ENCODE measurements at places on chromosomes 4 and X. TPM values are rescaled to one million over a fixed set of nuclear protein-coding genes. Genes with fewer than 3 reads are reported as not detected.

DNA sequence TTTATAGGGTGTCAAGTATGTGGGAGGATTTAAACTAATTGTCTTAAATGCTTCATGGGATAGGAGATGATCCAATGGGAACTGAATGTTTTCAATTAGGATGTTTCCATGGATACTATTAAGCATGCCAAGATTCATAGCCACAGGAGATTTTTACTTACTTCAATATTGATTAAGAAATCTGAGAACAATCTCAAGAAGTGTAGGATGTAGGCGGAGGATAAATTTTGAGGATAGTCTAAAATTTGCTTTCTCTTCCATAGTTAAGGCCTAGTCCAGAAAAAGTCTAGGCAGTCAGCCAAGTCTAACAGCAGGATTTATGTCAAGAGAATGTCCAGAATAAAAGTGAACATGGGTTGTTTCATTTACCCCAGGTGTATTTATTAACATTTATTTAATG, 32.8 kb downstream of the REPS2 start:
- H3K27ac ChIP-seq = no peak overlapping the region
- no peak overlapping the region for H3K4me3 ChIP-seq
- no peaks in the 10 kb centered on the region for H3K27me3 ChIP-seq
- no peak for DNase-seq

- no peaks in the 10 kb centered on the region for H3K4me1 ChIP-seq
- H3K27me3 ChIP-seq = no peaks in the 10 kb centered on the region
- no peak for DNase-seq
Observed at GRCh38 chrX:10612215-10612614, 8.2 kb downstream of the MID1 start.

The RAB40AL gene
- 0.59 TPM for total RNA-seq

The TEX11 gene
- not detected for total RNA-seq

DNA sequence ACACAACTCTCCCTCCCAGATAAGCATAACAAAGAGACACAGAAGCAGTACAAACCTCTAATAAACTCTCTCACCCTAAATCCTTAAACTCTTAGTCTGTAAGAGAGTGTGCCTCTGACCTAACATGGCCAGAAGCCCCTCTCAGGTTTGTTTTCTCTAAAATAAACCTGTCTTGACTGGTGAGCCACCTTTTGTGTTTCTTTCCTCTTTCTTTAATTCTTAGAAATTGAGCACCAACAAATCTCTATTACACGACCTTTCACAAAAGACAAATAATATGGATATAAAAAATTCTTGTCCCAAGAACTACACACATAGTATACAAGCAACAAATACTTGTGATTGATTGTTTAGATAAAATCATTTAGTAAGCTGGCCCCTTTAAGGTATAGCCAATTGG, 573.7 kb downstream of the EPHA5 start:
- H3K4me1 ChIP-seq = no peaks in the 10 kb centered on the region
- no peak overlapping the region for H3K4me3 ChIP-seq
- no peaks in the 10 kb centered on the region for H3K27me3 ChIP-seq
- no peaks in the 10 kb centered on the region for H3K36me3 ChIP-seq
- no peak overlapping the region for H3K27ac ChIP-seq

The MID1IP1 gene
- total RNA-seq = 129 TPM

The GAK gene
- total RNA-seq = 181 TPM

DNA sequence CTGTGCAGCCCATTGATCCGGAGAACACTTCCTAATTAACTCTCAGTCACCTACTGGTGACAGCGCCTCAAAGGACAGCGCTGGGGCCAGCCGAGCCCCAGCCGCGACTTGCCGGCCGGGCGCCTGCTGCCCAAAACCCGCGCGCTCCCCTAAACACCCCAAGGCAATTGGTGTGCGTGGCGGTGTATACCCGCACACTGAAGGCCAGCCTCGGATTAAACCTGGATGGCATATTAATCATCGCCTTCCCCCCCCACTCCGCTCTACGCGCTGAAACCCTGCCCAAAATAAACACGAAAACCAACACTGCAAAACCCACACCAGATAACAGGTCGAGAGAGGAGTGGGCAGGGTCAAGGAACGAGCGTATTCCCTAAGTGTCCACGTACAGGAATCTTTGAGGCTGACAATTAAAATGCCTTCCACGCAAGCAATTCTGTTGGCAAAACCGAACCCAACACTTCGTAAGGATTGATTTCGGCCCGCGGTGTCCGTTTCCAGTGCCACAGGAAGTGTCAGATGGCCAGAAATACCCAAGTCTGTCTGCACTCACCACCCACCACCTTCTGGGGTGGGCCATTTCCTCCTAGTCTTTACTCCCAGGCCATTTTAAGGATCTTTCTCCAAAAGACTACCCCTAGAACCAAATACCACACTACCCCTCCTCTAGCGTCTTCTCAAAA, 2.7 kb downstream of the BCOR start:
- peak overlapping the region; percentile 86 for H3K27ac ChIP-seq
- no peaks in the 10 kb centered on the region for H3K36me3 ChIP-seq
- no peaks in the 10 kb centered on the region for H3K4me1 ChIP-seq
- no peaks in the 10 kb centered on the region for H3K27me3 ChIP-seq
- DNase-seq = no peak
- H3K4me3 ChIP-seq = peak overlapping the region; percentile 65

DNA sequence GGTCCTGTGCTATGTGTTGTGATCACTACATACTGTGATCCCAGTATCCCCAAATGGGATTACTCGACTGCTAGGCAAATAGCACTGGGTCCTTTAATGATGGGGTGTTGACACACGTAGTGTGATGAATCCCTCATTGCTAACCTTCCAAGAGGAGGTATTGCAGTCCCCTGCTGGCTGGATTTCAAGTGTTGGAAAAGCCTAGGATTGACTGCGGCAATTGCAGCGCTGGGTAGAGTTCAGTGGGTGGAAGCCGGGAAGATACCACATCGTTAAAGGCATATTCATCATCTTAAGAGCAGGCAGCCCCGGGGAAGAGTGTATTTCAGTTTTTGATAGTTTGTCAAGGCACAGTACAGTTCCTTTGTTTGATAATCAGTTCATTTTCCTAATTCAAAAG, 159.9 kb downstream of the TRIML1 start:
- DNase-seq = no peak
- H3K4me3 ChIP-seq = no peak overlapping the region
- no peaks in the 10 kb centered on the region for H3K36me3 ChIP-seq
- H3K27me3 ChIP-seq = no peaks in the 10 kb centered on the region

GRCh38 chrX:37580080-37580479, 8.6 kb downstream of the LANCL3 start:
- no peak for DNase-seq
- no peaks in the 10 kb centered on the region for H3K4me1 ChIP-seq
- no peaks in the 10 kb centered on the region for H3K36me3 ChIP-seq
- no peak overlapping the region for H3K27ac ChIP-seq
- no peak overlapping the region for H3K4me3 ChIP-seq

The USP17L11 gene
- not detected for total RNA-seq

The COX7B2 gene
- not detected for total RNA-seq

The MAMLD1 gene
- total RNA-seq = 51.7 TPM

GRCh38 chr4:1459081-1459721, 53.0 kb upstream of the NKX1-1 start:
- H3K27me3 ChIP-seq = peaks cover 8% of the 10 kb centered on the region
- no peaks in the 10 kb centered on the region for H3K36me3 ChIP-seq
- H3K4me3 ChIP-seq = no peak overlapping the region
- no peak overlapping the region for H3K27ac ChIP-seq
- DNase-seq = no peak

DNA sequence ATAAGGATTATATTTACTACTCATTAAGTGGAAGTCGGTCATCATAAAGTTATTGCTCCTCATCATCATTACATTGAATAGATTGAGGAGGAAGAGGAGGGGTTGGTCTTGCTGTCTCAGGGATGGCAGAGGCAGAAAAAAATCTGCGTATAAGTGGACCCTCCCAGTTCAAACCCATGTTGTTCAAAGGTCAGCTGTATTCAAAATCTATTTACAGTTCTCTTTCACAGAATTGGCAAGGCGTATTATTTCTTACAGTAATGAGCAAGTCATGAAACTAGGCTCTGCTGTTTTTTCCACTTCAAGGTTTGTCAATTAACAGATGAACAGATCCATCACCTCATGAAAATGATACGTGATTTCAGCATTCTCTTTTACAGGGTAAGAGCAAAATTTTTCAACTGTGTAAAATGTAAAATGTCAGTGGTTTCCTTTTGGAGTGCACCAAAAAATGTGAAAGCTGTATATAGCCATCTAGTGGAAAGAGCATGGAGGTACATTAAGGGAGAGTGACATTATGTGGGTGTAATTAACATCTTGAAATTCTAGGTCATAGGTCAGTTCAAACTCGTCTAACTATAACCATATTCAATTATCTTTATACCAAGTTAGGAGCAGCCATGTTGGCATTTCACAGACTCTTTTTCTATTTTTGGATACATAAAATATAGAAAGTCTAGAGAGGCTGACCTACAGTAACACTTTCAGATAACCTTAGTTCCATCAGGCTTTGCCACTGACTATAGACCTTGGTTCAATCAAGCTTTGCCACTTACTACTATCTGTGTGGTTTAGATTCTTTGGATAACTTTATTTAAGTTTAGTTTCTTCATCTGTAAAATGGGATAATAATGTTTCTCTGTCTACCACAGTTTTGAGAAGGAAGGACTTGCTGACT, 30.1 kb downstream of the NEIL3 start:
- no peak overlapping the region for H3K27ac ChIP-seq
- H3K4me1 ChIP-seq = no peaks in the 10 kb centered on the region
- no peaks in the 10 kb centered on the region for H3K36me3 ChIP-seq
- no peak overlapping the region for H3K4me3 ChIP-seq
- H3K27me3 ChIP-seq = no peaks in the 10 kb centered on the region

- no peak within 1 kb of the TSS for H3K27ac ChIP-seq
- H3K4me1 ChIP-seq = no peaks in the 10 kb centered on the region
- H3K4me3 ChIP-seq = no peak within 1 kb of the TSS
- DNase-seq = no peak
- no peaks in the 10 kb centered on the region for H3K36me3 ChIP-seq
Observed at GRCh38 chrX:151694661-151695582, at the start of gene PRRG3. Gene PRRG3 (plus strand): TSS chrX:151695458. CDS start chrX:151698815, 3,357 bp downstream.

The OTUD6A gene
- total RNA-seq = 1.1 TPM

DNA sequence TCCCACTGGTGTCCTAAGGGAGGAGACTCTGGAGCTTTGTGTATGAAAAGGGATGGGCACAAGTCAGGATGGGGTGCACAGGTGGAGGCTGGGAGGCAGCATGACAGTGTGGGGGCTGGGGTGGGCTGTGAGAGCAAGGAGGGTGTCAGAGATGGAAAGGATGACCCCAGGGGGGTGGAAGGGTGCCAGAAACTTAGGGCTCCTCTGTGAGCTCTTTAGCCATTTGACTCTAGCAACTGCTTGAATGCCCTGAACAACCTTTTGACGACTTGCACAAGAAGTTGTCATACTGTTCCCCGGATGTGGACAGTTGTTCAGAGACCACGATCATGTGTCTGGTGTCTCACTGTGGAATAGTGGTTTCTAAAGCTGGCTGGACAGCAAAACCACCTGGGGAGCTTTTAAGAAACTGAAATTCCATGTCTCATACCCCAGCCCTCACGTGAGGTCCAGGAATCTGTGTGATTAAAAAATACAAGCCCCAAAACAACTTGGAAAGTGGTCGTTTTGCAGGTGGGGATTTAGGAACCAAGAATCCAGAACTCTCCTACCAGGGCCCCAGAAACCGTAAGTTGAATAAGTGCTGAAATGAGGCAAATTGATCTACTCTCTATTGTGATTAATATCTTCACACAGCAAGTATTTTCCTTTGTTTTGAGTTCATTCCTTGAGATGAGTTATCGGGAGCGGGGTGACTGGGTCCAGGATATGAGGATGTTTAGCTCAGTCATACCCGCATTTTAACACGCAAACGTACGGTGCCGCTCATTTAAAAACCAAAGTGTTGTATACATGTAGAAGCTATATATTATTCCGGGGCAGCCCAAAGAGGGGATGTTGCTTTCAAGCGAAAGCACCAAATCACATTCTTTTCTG, 3.4 kb downstream of the RHOH start:
- no peak overlapping the region for H3K4me3 ChIP-seq
- H3K27ac ChIP-seq = peak overlapping the region; percentile 19
- no peaks in the 10 kb centered on the region for H3K36me3 ChIP-seq

DNA sequence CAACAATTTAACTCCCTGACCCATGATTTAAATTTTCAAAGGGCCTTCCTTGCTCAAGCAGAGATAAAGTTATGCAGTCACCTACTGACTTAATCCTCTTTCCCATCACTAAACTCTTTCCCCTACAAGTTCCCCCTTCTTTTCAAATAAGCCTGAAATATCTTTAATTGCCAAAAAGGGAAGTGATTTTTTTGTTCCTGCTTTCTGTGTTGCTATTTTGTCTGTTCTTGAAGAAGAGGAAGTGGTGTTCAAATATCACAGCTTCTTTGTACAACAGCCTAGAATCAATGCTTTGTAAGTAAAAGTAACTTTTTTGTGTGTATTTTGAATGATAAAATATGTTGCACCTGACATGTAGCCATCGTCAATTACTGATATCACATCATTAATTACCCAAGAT, 595.9 kb downstream of the CENPC start:
- no peaks in the 10 kb centered on the region for H3K4me1 ChIP-seq
- no peak for DNase-seq
- H3K27me3 ChIP-seq = no peaks in the 10 kb centered on the region

DNA sequence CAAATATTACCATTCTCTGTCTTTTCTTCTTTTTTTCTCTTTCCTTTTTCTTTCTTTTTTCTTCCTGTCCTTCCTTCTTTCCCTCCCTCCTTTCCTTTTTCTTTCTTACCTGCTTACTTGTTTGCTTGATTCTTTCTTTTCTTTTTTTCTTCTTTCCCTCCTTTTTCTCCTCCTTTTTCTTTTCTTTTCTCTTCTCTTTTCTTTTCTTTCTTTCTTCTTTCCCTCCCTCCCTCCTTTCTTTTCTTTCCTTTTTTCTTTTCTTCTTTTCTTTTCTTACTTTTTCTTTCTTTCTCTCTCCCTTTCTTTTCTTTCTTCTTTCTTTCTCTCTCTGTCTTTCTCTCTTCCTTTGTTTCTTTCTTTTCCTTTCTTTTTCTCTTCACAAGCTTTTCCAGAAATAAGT, 697.4 kb upstream of the ADGRL3 start:
- no peaks in the 10 kb centered on the region for H3K27me3 ChIP-seq
- DNase-seq = no peak
- no peak overlapping the region for H3K27ac ChIP-seq
- no peaks in the 10 kb centered on the region for H3K4me1 ChIP-seq
- no peaks in the 10 kb centered on the region for H3K36me3 ChIP-seq

GRCh38 chr4:95409127-95409526, 139.6 kb downstream of the UNC5C start:
- no peak overlapping the region for H3K27ac ChIP-seq
- H3K4me1 ChIP-seq = no peaks in the 10 kb centered on the region
- no peaks in the 10 kb centered on the region for H3K27me3 ChIP-seq
- H3K4me3 ChIP-seq = no peak overlapping the region
- H3K36me3 ChIP-seq = no peaks in the 10 kb centered on the region
- DNase-seq = no peak

DNA sequence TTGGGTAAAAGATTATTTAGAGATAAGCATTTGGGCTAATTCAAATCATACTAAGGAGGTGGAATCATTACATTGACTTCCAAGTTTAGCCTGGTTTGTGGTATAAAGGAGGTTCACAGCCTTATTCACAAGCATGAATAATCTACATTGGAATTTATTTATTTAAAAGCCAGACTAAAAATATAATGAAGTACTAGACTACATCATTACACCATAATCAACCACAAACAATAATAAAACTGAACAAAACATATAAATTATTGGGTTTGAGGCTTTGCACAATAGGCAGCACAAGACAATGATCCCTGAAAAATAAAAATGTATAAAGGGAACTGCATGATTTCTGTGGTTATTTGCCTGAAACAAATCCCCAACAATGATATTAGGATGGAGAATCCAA, 314.0 kb downstream of the GBA3 start:
- no peak overlapping the region for H3K4me3 ChIP-seq
- no peaks in the 10 kb centered on the region for H3K36me3 ChIP-seq
- no peaks in the 10 kb centered on the region for H3K4me1 ChIP-seq
- DNase-seq = no peak
- no peaks in the 10 kb centered on the region for H3K27me3 ChIP-seq
- no peak overlapping the region for H3K27ac ChIP-seq

All from prostate gland (tissue), 2 donors.